ENCODE measurements at places on chromosomes 3 and 15.

DNA sequence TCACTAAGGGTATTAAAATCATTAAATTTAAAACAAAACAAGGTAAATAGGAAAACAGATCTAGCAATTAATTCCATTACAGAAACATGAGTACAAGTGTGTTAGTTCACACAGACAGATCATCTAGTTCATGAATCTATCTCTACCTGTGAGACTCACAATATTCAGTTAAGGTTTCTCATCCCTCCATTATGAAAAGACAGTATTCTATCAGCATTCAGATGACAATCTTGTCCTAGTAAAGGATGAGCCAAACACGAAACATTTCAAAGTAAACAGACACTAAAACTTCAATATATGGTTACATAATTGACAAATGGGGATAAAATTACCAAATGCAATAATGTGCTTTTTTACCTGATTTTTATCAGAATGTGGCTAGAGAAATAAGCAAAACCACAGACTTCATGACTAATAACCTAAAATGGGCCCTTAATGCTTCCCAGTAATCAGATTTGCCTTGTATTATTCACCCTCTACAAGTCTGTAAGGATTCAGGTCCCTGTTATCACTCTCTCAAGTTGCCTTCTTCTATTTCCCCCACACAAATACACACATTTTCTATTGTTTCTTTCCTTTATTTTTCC is 126.8 kb downstream of the DLG1 start:
- no peak for DNase-seq

DNA sequence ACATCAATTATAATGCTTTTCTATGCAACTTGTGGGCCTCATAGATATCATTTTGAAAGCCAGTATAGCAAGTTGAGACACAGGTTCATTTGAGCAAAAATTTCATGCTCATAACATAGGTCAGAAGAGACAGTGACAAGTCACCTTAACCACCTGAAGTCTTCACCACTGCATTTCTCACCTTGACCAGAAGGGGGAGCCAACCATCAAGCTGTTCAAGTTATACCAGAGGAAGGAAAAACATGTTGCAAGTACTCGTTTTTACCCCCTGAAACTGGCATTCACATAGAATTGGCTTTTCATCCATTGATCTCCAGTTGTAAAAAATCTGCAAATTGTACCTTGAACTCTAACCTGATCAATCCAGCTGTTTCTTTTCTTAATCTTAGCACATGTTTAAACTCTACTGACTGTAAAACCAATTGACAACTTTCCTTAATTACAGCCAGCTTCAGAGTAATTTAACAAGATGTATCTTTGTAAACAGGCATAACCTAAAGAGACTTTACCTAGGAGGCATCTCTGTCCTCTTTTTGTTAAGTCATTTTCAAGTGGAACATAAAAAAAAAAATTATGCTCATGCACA is 1.4 kb downstream of the LMOD3 start:
- DNase-seq: peak; percentile 65

DNA sequence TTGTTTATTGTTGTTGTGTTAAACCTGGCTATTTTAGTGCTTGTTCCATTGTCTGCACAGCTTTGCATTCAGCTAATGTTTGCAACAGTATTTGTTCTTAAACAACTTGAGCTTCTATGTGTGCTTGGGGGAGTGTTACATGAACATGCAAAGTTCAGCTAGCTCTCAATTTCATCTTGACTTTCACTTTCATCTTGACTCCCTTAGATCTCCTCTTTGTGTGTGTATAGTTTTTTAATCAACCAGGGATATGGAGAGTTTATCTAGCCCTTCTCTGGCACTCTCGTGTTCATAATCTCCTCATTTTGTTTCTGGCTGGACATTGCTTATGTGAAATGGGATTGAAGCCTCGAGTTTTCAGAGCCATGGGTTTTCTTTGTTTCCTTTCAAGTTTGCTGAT is 212.4 kb upstream of the ZBTB20 start:
- DNase-seq: no peak

DNA sequence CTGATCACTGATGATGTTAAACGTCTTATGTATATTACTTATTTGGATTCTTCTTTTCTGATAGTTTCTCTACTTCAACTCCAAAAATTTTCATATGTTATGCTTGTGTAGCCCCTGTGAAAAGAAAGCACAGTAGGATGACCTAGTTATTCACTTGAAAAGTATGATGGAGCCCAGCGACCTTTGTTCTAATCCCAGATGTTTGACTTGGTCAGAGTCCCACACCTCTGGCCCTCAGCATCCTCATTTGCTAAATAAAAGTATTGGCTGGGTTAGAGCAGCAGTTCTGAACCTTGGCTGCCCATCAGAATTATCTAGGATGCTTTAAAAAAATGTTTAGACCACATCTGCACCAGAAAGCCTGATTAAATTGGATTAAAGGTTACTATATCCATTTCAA is 173.7 kb downstream of the ATG7 start:
- DNase-seq: no peak

DNA sequence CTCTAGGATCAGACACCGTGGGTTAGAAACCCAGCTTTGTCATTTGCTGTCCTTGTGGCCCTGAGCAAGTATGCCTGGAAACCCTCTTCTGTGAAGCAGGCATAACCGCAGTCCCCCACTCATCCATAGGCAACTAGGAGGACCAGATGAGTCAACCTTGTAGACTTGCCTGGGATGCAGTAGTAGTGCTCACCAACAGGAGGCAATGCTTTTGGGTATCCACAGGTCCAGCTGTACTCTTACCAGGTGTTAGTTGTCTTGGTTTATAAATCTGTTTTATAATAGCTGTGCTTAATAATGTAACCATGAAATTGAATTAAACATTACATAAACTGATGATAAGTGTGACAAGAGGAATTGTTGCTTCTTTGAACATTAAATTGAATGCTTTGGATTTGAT is 389.3 kb downstream of the IL20RB start:
- no peak for DNase-seq

DNA sequence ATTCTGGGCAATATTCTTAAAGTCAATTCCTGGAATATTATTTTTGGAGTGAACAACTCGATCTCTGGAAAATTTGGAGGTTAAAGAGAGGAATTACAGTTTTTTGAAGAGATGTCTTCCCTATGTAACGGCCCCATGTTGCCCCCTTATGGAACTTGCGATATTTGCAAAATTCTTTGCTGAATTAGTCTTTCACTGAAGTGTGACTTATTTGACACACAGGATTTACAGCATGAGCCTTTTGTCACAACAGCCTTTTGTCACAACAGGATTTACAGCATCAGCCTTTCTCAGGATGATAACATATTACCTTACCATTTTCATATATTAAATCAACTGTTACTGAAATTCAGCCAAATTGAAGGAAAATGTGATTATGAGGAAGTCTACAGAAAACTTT is 37.8 kb upstream of the SPTSSB start:
- no peak for DNase-seq

DNA sequence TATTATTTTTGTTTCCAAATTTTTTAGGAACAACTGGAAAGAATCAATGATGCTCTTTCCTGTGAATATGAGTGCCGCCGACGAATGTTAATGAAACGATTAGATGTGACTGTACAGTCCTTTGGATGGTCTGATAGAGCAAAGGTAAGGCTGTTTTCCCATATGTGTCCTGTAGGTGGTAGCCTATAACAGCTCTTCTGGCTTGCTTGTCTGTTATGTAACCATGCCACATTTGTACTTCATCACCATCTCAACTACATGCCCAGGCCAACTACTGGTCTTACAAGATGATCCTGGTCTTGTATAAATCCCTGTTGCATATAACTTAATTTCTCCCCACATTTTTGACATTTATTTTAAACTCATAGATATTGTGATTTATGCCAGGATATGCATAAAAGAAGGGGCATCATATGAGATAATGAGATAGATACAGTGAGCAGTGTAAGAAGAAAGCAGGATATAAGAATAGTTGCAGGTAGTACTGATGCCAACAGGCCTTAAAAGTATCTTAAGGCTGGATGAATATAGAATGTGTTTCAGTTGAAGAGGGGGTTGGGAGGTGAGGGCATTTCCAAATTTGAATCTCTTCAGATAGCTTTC is 20.3 kb downstream of the FAM98B start:
- DNase-seq: no peak

- DNase-seq: no peak
Measured at GRCh38 chr3:62665627-62666437, 209.4 kb downstream of the CADPS start.

GRCh38 chr3:34742151-34742550 is 897.2 kb upstream of the ARPP21 start:
- no peak for DNase-seq

DNA sequence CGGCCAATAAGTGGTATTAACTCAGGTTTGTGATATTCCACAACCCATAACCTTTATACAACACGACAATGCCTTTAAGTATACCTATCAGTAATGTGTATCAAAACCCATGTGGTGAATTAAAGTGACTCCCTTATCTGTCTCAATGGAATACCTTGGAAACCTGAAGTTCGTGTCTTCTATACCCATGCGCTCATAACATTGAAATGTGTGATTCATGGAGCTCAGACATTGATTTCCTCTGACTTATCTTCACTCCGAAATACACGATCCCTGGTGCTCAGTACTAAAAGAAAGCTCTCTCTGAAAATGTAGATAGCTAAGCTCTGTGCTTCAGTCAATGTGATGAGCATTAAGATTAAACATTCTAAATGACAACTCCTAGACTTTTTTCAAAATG is 140.3 kb downstream of the TBC1D5 start:
- DNase-seq: no peak

- no peak for DNase-seq
Measured at GRCh38 chr3:50502584-50503423, 630 bp downstream of the CACNA2D2 start.

- no peak for DNase-seq
Measured at GRCh38 chr3:136038668-136039067, 73.1 kb downstream of the PPP2R3A start.

GRCh38 chr15:33292717-33293307 is 18.0 kb upstream of the RYR3 start:
- DNase-seq: no peak

Measured in stimulated activated CD8-positive, alpha-beta memory T cell treated with anti-CD3 and anti-CD28 coated beads, Interleukin-4, amount 100 ng/mL, for 1 hour (primary cell).